ENCODE measurements at places on chromosomes 4 and X.

DNA sequence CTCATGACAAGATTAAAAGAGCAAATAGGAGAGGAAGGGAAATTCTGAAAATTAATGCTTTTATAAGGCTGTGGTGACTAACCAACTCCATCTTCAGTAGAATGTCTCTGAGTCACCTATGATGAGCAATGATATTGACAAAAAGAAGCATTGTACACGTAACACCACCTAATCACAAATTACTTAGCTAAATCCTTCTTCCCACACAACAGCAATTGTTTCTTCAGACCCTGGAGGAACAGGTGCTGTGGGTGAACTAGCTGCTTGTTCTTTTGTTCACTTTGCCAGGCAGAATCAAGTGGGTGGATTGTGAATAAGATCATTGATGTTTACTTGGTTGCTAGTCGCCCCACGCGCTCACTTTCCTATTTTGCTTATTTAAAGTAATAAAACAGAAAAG is 315.5 kb downstream of the CAMK2D start:
- DNase-seq: no peak

DNA sequence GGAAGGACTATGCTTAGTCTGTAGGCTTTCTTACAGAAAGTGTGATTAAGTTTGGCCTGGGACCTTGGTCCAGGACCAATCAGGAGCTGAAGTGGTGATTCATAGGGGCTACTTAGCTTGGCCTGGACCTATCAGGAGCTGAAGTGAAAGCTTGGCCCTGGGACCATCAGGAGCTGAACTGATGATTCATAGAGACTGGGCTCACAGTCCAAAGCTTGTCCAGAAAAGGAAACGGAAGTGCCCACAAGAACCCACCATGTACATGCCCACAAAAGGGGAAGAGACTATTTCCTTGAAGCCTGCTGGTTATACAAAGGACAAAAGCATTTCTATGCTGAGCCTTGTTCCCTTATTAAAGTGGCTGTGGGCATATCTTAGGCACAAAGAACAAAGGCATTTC is 12.6 kb downstream of the TENT5D start:
- DNase-seq: no peak

DNA sequence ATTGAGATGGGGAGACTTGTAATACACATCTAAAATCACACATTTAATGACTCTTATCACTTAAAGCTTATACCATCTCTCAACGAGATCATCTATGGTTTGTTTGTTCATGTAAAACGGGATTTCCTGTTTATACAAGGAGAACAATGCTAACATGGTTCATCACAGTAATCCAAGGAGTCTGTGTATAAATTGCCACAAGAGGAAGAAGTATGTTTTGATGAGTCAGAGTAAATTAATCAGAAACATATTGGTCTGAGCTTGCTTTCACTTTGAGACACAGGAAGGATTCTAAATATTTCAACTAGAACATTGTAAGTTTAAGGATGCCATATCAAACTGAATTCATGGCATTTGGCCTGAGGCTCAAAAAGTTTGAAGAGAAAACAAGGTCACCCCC is 594.1 kb downstream of the GLUD2 start:
- no peak for DNase-seq

GRCh38 chr4:62548765-62549164 is 1348.6 kb downstream of the ADGRL3 start:
- DNase-seq: no peak

DNA sequence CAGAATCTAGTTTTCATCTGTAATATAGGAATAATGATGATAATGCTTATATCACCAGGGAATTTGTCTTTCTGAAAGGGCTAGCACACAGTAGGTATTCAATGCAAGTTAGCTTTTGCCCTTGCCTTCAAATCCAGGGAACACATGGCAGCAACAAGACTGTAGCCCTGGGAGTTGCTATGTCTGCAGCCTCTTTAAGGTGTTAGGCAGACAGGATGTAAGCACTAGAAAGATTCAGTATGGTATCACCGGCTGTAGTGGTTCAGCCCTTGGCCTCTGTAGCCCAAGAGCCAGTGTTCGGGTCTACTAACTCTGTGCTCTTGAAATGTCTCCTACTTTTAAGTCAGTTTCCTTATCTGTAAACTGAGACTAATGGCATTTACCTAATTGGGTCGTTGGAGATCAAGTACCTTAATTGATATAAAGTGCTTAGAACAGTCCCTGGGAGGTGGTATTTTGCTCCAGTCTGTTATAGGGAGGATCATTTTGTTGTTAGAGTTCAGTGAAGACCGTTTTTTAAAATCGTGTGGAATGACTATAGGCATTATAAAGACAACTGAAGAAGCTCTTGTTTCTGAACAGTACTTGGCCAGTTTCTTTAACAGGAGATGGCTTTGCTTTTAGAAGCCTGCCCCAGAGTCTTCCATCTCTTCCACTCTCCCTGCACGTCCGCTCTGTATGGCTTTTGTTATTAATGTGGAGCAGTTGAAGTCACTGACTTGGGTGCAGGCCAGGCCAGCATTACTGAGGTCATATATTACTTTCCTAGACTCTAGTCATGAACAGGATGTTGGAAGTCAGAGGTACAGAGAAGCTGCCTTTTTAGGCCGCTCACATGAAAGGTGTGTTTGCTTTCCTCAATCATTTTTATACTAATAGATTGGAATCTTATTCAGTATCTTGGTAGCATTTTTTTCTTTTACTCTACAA is 44.8 kb downstream of the GAB1 start:
- peak; percentile 92 for DNase-seq

DNA sequence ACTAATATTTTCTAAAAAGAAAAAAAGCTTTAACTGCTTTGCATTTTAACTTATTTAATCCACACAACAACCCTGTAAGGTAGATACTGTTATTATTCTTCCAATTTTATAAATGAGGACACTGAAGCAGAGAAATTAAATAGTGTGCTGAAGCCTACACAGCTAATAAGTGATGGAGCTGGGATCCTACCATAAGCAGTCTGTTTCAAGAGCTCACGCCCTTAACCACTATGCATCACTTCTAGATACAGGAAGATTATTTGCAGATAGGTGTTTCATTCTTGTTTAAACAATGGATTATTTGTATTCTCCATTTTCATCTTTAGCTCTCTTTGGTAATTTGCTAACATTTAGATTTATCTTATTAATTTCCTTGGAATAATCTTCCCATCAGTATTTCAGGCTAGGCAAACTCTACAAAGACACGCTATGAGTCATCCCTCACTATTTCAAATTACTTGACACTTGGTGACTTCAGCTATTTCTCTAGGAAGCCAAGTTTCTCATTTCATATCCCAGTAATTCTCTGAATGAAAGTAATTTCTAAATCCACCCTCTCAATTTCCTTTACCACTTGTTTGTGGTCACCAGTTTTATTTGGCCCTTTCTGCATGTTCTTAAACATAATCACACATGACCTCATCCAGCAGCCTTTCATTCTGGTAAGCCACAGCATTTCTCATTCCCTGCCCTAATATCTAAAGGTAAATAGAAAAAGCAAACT is 67.3 kb downstream of the ASB9 start:
- DNase-seq: no peak

Data from hindlimb muscle (tissue), 1 donor.